Smooth muscle cell of the pulmonary artery (primary cell): ENCODE measurements at places on chromosomes 4 and X. TPM values are rescaled to one million over a fixed set of nuclear protein-coding genes. Genes with fewer than 3 reads are reported as not detected.

The CYTL1 gene
- 0.36 and 0.72 TPM in 2 replicates for total RNA-seq

The BMPR1B gene
- 0.53 and 0.72 TPM in 2 replicates for total RNA-seq

The SNCA gene
- 0.85 and 33.8 TPM in 2 replicates for total RNA-seq

The OPRPN gene
- total RNA-seq = not detected in 2 replicates
